Fibroblast of the aortic adventitia (primary cell): ENCODE measurements at places on chromosomes 3 and 15. TPM values are rescaled to one million over a fixed set of nuclear protein-coding genes. Genes with fewer than 3 reads are reported as not detected.

The CPN2 gene
- not detected in 2 replicates for total RNA-seq

The ZMYND10 gene
- 0.81 and 0.82 TPM in 2 replicates for total RNA-seq

The PRRT3 gene
- 4.2 and 5.5 TPM in 2 replicates for total RNA-seq

The ACKR4 gene
- total RNA-seq: 11.4 and 175 TPM in 2 replicates

The ITIH1 gene
- total RNA-seq: 1.3 TPM in 1 of 2 replicates, not detected in the other
